Natural killer cell treated with Interleukin-12 subunit alpha and Interleukin-12 subunit beta and Interleukin-15 and Interleukin-18, amount 100 ng/mL, for 72 hours (primary cell): ENCODE measurements at places on chromosomes 3 and 15.

- no peak for DNase-seq
Observed at GRCh38 chr3:123832692-123833397, 51.3 kb downstream of the MYLK start.

DNA sequence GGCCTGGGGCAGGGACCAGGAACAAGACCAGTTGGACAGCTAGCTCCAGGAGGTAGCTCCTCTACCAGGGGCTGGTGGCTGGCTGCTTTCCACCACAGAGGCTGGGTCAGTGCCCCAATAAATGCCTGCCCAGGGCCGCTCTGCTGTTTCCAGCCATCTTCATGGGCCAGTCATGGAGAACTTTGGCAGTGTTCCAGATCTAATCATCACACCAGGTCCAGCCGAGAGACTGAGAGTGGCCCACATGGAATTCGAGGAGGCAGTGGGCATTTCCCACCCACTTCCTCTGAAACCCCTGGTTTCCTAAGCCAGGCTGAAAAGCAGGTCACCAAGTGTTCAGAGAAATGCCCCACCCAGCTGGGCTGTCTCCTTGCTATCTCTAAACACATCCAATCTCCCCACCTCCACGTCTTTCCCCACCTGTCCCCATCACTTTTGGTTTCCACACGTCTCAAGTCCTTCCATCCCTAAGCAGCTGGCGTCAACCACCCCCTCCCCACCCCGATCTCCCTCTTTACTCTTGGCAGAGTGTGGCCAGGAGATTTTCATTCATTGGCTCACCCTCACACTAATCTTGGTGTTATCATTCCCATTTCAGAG lies 190.0 kb upstream of the LINGO1 start:
- DNase-seq: no peak

DNA sequence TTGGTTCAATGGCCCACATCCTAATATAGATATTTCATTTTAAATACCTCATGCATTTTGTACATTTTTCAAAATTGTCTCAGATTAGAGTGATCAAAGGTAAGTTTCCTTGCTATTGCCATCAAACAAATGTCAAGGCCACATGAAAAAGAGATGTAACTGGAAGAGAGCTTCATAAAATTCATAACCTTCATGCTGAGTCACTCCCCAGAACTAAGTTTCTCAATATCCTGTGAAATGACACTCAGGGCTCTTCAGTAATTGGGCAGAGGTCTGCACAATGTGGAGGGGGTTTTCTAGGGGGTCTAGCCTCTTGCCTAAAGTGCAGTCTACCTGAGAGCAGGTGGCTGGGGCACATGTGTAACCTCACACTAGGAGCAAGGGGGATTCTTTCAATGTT lies 152.2 kb upstream of the SLC2A2 start:
- no peak for DNase-seq

- no peak for DNase-seq
Observed at GRCh38 chr15:100651253-100651652, 48.9 kb downstream of the ASB7 start.
